Cardiac septum (tissue), 1 donor: ENCODE measurements at places on chromosomes 7 and 10.

DNA sequence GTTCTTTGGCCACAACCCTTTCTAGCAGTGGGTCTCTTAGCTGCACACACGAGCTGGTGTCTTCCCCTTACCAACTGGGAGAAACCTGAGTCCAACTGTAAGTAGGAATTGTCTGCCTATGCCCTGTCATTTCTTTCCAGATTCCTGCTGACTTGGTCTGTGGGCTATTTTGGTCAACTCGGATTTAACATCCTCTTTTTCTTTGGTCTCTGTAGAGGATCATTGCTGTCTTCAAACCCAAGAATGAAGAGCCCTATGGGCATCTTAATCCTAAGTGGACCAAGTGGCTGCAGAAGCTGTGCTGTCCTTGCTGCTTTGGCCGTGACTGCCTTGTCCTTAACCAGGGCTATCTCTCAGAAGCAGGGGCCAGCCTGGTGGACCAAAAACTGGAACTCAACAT is 10.3 kb downstream of the PI4K2A start:
- no peak for DNase-seq

DNA sequence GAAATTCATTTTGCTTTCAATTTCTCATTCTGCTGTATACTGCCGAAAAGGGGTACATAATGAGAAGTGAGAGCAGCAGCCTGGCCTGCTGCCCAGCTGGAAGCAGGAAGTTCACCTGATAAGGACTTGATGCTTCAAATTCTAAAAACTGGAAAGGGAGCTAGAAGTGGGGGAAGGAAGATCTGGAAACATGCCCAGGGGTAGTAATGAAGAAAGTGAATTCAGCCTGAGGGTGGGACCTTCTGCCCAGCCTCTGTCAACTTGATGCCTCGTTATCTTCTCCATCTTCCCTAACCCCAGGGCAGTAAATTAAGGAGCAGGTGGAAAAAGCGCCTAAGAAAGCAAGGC is 69.4 kb downstream of the ARMH3 start:
- no peak for DNase-seq

DNA sequence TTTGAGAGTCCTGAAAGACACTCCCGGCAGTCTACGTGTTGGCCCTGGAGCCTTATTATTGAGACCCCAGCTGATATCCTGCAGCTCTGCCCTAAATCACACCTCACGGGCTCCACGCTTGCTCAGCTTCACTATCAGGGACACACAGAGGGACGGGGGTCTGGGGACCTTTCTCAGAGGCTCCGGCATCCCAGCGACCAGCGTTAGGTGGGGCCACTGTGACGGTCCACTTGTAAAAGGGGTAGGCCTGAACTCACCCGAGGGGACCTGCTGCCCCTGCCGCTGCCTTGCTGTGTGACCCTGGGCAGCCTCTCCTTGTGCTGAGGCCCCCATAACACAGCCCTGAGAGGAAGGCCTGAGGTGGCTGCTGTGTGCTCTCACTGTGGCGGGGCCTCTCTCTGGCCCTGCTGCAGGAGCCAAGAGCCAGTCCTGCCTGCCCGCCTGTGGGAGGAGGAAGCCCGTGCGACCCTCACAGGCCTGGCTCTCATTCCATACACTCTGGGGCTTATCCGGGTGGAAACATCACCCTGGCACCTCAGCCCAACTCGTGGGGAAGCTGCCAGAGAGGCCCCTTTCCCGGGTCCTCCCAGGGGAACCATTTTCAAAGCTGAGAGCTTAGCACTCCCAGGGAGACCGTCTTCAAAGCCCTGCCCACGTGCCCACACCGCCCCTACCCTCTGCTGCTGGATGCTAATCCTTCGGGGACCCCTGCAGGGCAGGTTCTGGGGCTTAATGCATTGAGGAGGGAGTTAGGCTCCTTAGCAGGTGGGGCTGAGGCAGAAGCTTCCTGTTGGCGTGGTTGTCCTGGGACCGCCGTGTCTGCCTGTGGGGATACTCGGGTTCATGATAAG is 21.7 kb downstream of the AQP1 start:
- no peak for DNase-seq

DNA sequence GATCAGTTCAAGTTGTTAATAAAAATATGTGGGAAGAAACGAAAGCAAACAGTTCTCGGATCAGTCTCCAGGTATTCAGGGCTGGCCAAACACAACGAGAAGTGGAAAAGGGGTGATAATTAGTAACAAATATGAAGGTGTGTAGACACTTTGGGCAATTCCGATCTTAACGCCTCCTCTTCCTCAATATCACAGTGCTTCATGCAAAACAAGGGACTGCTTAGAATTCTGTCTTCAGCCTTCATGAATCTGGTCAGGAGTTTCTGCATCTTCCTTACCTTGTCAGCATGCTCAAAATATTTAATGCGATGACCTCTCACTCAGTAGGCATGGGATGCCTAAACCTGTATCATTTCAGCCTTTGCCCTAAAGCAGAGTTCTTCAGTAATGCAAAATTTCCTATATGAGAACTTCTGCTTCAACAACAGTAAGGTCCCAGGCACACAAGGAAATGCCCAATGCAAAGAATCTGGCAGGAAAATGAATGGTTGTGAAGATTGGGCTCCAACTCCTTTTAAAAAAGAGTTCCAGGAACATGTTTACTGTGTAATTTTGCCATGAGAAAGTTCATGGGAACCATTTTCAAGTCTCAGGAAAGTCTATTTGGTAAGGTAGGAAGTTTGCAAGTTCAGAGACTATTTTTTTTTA is 23.4 kb upstream of the VAX1 start:
- DNase-seq = no peak

- no peak for DNase-seq
Observed at GRCh38 chr7:7718492-7718891, at the start of gene RPA3. TSS of gene RPA3 (minus strand) at chr7:7718607. CDS start at chr7:7640418, 78,189 bp downstream.

DNA sequence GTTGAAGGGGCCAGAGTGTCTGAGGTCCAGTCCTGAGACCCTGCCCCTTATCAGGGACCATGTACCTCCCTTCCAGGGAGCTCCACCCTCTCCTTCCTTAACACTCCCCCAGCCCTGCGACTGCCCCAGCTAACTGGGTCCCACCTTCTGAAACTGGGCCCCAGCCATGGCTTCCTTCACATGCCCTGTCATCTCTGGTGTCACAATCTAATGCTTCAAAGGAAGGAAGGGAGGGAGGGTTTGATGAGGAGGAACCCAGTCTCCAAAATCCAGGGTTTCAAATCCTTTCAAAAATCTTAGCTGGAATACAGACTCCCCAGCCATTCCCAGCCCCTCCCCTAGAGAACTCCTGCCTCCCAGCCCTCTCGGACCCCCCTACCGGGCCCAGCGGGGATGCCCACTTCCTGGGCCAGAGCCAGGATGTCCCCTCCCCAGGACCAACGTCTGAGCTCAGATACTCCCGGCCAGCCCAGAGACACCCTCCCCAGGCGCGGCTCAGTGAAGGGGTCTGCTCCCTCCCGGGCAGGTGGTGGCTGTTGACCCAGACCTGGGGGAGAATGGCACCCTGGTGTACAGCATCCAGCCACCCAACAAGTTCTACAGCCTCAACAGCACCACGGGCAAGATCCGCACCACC is 18.0 kb downstream of the C10orf105 start:
- DNase-seq = no peak

DNA sequence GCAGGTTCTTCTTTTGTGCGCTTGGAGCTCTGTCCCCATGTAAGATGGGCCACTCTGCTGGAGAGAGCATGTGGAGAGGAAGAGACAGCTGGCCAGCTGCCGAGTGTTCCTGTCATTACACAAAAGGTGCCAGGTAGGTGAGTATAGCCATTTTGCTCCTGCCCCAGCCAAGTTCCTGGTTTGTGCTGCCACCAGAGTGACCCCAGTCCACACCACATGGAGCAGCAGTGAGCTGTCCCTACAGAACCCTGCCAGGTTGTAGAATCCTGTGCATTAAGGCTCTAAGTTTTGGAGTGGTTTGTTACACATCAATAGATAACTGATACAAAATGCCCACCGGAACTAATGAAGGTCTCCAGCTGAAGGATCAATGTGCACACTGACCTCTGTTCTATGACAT is 84.6 kb upstream of the GHITM start:
- no peak for DNase-seq

DNA sequence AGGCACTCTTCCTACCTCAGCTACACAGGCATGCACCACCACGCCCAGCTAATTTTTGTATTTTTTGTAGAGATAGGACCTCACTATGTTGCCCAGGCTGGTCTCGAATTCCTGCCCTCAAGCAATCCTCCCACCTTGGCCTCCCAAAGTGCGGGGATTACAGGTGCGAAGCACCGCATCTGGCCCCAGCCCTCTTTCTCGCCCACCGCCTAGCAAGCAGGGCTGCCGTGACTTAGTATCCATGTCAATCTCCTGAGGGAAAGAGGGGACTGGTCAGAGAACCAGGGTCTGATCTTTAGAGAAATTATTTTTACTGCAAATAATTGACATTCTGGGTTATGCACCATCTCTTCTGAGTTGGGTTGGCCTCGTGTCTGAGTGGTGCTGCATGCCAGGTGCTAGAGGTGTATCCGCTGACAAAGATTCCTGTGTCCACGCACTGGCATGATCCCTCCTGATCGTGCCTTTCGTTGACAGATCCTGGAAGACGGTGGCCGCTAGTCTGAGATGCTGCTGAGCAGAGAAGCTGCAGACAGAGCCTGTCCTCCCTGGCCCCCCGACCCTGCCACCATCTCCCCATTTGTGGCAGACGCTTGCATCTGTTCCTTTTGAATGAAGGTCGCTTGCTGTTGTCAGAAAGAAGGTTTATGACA is 22.7 kb downstream of the WIPI2 start:
- DNase-seq = peak; percentile 53

- peak; percentile 75 for DNase-seq
Observed at GRCh38 chr10:3782451-3783315, 2.3 kb downstream of the KLF6 start.

DNA sequence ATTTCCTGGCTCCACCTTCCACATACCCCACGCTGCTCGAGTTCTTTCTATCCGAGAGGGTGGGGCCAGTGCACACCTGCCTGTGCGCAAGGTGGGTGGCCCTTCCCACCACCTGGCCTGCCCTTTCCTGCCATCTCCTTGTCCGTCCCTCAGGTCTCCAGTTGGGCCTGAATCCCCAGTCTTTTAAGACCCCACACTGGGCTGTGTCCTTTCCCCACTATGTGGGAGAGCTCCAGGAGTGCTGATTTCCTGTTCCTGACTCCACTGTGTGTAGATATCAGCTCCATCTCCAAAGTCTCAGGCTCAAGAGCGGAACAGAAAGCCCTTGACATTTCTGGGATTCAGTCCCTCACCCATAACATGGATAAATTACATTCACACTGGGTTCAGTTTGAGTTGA is 20.1 kb downstream of the LHPP start:
- no peak for DNase-seq

- no peak for DNase-seq
Observed at GRCh38 chr10:58518775-58519174, 6.1 kb downstream of the BICC1 start.

DNA sequence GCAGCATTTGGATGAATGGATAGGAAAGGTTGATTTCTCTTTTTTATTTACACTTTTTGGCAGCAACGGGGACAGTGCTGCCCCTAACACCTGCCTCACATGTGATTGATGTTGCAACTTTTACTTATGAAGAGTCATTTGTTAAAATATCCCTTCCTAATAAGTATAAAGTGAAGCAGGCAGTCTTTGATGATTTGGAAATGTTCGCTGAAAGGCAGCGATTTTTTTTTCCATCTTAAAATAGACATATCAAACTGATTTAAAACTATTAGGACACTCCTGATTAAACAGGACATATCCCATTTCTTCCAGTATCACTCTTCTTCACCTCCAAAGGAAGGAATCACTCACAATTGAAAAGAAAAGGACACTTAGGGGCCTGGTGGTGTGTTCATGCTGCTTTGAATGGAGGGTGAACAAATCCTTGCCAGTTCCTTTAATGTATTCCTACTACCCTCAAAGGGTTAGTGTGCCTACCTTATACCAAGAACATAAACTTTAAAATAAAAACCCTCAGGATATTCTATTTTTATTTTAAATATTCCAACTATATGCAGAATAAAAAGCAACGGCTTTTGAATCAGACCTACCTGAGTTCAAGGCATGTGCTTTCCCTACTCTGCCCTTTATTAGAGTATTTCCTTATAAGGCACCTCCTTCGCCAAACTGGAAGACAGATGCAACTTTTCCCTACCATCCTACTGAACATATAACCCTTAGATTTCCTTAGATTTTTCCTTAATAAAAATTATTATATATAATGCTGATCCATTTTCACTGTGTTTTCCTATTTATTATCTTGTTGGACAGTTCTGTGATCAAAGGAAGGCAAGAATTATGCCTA is 1.1 kb downstream of the ADK start:
- no peak for DNase-seq

- DNase-seq = no peak
Observed at GRCh38 chr7:87345962-87346371, 503 bp downstream of the CROT start.

GRCh38 chr7:52615021-52615695 is 420.3 kb upstream of the POM121L12 start:
- no peak for DNase-seq

DNA sequence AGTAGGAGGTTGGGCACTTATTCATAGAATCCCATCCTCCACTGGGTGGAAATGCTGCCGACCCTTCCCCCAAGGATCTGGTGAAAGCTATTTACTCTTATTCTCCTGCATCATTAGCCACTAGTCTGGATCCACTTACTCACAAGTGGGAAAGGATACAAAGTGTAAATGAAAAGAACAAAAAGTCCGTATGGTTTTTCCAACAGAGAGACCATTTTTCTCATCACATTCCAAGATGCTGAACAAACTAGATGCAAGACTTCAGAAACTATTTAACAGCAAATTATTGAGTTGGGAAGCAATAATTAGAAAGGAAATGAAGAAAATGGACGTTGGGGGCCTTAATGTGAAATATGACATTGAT is 242.4 kb upstream of the GLI3 start:
- no peak for DNase-seq

GRCh38 chr7:133253519-133253875 is 619 bp downstream of the EXOC4 start:
- DNase-seq = no peak

DNA sequence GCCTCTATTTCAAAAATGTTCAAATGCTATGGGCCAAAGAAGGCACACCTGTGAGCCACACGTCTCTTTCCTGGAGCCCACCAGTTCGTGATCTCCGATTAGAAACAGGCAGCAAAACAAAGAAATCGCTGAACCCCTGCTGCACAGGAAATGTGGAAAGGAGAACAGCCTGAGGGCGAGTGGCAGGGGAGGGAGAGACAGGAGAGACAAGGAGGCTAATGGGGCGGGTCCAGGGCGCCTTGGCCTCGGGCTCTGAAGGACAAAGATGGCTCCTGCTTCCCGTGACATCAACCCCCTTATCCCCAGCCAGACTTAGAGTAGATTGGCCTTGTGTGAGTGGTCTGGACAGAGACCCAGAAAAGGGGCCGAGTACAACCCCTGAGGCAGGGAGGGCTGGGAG is 62.4 kb upstream of the DOCK1 start:
- no peak for DNase-seq

GRCh38 chr7:3928727-3929515 is 627.9 kb downstream of the SDK1 start:
- no peak for DNase-seq

GRCh38 chr10:6995341-6995740 is 415.3 kb upstream of the PRKCQ start:
- DNase-seq = no peak
